Activated CD8-positive, alpha-beta T cell treated with anti-CD3 and anti-CD28 coated beads for 36 hours (primary cell): ENCODE measurements at places on chromosomes 1 and 21. TPM values are rescaled to one million over a fixed set of nuclear protein-coding genes. Genes with fewer than 3 reads are reported as not detected.

Gene LIN28A
- total RNA-seq = not detected

Gene LRRN2
- not detected for total RNA-seq

Gene INSRR
- 0.54 TPM for total RNA-seq

Gene ITLN2
- total RNA-seq = not detected

Gene LCA5L
- total RNA-seq = not detected

Gene VPS13D
- 28.1 TPM for total RNA-seq

Gene ITLN1
- not detected for total RNA-seq

Gene CNIH3
- 2.1 TPM for total RNA-seq

Gene HENMT1
- total RNA-seq = 27.1 TPM

Gene MR1
- total RNA-seq = 16.7 TPM

Gene LENEP
- not detected for total RNA-seq

Gene ACKR1
- total RNA-seq = not detected

Gene GNB1
- total RNA-seq = 330 TPM

Gene S100A2
- total RNA-seq = not detected

Gene CSDE1
- total RNA-seq = 496 TPM

Gene LCE1F
- not detected for total RNA-seq

Gene COA7
- 17.6 TPM for total RNA-seq

Gene CELA3A
- total RNA-seq = not detected

Gene ATP1A4
- not detected for total RNA-seq

Gene PTGER3
- not detected for total RNA-seq

Gene OR6N1
- not detected for total RNA-seq

Gene GJC2
- 3.4 TPM for total RNA-seq

Gene TMEM240
- 0.74 TPM for total RNA-seq

Gene CDK18
- total RNA-seq = 8.4 TPM

Gene SHE
- total RNA-seq = not detected

Gene CLCA4
- total RNA-seq = not detected

Gene NR1I3
- not detected for total RNA-seq

Gene FAM78B
- total RNA-seq = not detected
